Stomach (tissue), 19 donors: ENCODE measurements at places on chromosomes 2 and 18.

GRCh38 chr2:111923276-111923804, 24.9 kb downstream of the MERTK start:
- DNase-seq, result no peak

GRCh38 chr2:184551626-184552025, 46.7 kb upstream of the ZNF804A start:
- DNase-seq, result no peak

- no peak for DNase-seq
Measured at GRCh38 chr2:30938196-30938595, 130.9 kb upstream of the CAPN13 start.

GRCh38 chr2:206635015-206635414, 7.3 kb upstream of the FAM237A start:
- no peak for DNase-seq

GRCh38 chr2:164014068-164014731, 278.4 kb upstream of the FIGN start:
- peak; percentile 32 for DNase-seq

GRCh38 chr2:135256531-135257260, 204.6 kb downstream of the RAB3GAP1 start:
- DNase-seq, result no peak

GRCh38 chr2:128320906-128321771, 2.5 kb upstream of the HS6ST1 start:
- DNase-seq, result no peak

- peak; percentile 59 for DNase-seq
Measured at GRCh38 chr2:289362-290089, 1.6 kb upstream of the ALKAL2 start.

DNA sequence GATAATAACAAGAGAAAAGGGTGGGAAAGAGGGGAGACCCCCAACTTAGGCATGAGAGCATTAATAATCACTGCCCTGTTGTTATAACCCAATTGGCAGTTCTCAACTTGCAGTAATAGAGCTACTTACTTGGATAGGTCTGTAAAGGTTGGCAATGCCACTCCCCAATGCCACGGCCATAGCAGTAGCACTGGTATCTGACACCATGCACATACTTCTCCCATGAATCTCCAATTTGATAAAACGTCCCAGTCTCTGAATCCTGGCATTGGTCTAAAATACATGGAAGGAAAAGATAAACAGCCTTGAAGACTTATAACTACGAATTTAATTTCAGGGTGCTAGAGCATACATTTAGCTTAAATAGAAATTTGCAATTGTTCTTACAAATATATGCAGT, 16.8 kb downstream of the FN1 start:
- no peak for DNase-seq
